ENCODE measurements at places on chromosomes 3 and 15. TPM values are rescaled to one million over a fixed set of nuclear protein-coding genes. Genes with fewer than 3 reads are reported as not detected.

C3orf52 gene
- 3.9 TPM for total RNA-seq

STARD9 gene
- total RNA-seq, result 20.8 TPM

ZNF148 gene
- total RNA-seq, result 71.5 TPM

CLPX gene
- total RNA-seq, result 54.5 TPM

CHRM5 gene
- not detected for total RNA-seq

TCAIM gene
- 16.7 TPM for total RNA-seq

MBD4 gene
- total RNA-seq, result 144 TPM

GALNT15 gene
- 0.10 TPM for total RNA-seq

MANF gene
- 28.4 TPM for total RNA-seq

CHRFAM7A gene
- 1.2 TPM for total RNA-seq

MAGI1 gene
- total RNA-seq, result not detected

GATM gene
- total RNA-seq, result 18.2 TPM

RARB gene
- total RNA-seq, result not detected

TF gene
- 0.27 TPM for total RNA-seq

NANOGP8 gene
- not detected for total RNA-seq

MEX3B gene
- 0.63 TPM for total RNA-seq

GOLGA6A gene
- 1.0 TPM for total RNA-seq
